ENCODE measurements at places on chromosomes 7 and 10.
A peak's percentile ranks its signal among the peaks of the same experiment; 100 is the strongest.

DNA sequence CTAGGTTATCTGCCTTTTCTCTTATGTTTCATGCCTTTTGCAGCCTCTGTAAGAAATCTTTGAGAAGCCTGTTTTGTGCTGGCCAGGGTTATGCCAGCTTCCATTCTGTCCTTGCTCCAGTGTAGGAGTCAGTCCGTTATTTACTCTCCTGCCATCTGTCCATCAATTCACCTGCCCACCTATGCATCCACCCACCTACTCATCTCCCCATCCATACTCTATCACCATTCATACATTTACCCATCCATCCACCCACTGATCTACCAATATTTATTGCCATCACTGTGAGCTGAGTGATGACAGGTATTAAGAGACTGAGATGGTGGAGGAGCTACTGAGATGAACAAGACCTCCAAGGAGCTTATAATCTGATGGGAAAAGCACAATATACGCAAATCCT, 12.7 kb upstream of the PPIF start:
- DNase-seq, result no peak

DNA sequence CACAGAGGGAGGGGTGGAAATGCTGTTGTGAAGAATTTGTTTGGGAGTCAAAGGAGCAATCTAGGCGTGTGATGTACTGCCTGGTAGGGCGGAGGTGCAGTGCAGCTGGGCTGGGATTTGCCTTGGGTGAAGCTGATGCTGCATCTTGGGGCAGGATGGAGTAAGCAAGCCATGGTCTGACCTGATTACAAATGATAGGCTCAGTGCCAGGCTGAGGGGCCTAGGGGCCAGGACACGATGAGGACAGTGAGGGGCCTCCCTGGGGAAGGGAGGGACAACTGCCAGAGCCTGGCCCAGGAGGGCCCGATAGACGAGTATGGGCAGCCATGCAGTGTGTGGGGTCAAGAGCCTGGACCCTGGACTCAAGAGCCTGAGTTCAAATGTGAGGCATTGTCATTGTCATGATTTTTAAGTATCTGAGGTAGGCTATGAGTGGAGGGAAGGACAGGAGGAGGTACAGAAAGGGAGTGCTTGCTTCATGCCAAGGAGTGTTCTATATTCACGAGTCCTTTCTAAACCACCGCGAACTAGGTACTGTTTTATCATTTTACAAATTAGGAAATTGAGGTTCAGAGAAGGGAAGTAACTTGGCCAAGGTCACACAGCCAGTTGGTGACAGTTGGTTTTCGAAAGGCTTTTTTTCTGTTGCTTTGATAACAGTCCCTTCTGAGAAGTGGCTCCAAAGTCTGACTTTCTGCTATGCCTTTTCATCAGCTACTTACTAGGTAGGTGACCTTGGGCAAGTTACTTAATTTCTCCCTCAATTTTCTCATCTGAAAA, 29.7 kb downstream of the HIF1AN start:
- peak; percentile 44 for DNase-seq

GRCh38 chr7:80681272-80681885, 42.9 kb downstream of the CD36 start:
- no peak for DNase-seq

DNA sequence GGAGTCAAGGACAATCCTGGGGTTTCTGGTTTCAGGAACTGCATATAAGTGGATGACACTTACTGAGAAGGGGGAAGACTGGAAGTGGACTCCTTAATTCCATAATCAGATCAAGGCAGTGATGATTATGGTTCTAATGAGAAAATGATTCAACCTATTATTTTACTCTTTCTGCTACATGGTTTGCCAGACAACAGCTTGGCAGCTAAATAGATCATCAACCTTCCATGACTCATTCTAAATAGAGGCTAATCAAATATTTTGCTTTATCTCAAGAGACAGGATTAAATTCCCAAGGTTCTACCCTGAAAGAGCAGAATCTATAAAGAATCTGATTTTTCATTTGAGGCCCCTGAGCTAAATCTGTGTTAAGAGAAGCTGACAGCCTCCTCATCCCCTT, 46.3 kb downstream of the CNNM1 start:
- DNase-seq, result no peak

- DNase-seq, result no peak
Observed at GRCh38 chr10:117684046-117684610, 141.6 kb downstream of the EMX2 start.

- no peak for DNase-seq
Observed at GRCh38 chr10:126854726-126855495, 50.3 kb upstream of the DOCK1 start.

- no peak for DNase-seq
Observed at GRCh38 chr7:21076054-21076453, 289.4 kb upstream of the SP8 start.

- no peak for DNase-seq
Observed at GRCh38 chr10:102962267-102962666, 44.2 kb downstream of the CNNM2 start.

GRCh38 chr7:142177869-142178268, 66.4 kb downstream of the MGAM2 start:
- DNase-seq, result no peak

GRCh38 chr10:108469940-108470339, 1305.4 kb upstream of the SORCS1 start:
- no peak for DNase-seq

DNA sequence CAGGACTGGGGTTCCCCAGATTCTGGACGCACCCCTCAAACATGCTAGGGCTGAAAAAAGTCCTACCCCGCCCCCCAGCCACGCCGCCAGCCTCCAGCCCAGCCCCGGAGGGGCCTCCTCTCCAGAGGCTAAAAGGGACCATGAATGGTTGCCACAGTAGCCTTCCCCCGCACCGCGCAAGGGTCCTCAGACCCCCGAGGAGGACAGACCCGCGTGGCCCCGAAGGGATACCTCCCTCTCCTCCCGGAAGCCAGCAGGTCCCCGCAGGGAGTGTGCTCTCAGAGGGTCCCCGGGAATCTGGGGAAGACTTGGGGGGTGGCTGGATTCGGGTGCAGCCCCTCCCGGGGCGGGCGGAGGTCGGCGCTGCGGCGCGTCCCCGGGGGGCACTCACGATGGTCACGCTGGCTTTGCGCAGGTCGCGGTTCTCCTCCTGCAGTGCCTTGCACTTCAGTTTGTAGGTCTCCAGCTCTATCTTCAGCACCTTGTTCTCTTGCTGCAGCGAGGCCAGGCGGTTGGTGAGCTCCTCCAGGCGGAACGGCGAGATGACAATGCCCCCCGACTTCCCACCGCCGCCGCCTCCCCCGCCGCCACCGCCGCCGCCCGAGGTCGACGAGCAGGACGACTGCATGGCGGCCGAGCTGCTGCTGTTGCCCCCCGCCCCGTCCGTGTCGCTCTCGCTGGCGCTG, 482 bp downstream of the CCDC6 start:
- no peak for DNase-seq

GRCh38 chr10:331186-331585, 195.9 kb downstream of the ZMYND11 start:
- no peak for DNase-seq

DNA sequence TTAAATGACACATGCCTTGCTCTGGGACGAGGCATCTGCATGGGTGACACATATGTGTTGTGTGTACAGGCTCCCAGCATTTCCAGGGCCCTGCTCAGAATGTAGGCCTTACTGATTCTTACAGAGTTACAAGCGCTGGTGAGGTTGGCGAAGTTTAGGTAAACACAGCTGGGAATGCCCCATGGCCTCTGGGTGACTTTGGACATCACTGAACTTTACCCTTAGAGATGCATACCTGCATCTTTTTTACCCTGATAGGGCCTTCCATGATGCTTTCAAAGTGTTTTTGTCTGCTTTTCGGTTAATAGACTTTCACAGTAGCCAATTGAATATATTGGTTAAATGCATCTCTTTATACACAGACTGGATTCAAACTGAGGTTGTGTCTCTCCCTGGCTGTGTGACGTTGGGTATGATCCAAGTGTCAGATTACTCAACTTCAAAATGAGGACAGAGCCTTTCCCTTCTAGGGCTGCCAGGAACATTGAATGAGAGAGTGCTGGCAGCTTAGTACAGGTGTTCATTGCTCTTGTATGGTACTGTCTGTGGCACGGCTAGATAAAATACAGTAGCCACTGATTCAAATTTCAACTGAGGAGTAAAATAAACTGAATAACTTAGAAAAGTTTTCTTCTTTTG, 29.5 kb downstream of the EGFR start:
- DNase-seq, result no peak

GRCh38 chr10:963655-964054, 24.6 kb upstream of the GTPBP4 start:
- no peak for DNase-seq

DNA sequence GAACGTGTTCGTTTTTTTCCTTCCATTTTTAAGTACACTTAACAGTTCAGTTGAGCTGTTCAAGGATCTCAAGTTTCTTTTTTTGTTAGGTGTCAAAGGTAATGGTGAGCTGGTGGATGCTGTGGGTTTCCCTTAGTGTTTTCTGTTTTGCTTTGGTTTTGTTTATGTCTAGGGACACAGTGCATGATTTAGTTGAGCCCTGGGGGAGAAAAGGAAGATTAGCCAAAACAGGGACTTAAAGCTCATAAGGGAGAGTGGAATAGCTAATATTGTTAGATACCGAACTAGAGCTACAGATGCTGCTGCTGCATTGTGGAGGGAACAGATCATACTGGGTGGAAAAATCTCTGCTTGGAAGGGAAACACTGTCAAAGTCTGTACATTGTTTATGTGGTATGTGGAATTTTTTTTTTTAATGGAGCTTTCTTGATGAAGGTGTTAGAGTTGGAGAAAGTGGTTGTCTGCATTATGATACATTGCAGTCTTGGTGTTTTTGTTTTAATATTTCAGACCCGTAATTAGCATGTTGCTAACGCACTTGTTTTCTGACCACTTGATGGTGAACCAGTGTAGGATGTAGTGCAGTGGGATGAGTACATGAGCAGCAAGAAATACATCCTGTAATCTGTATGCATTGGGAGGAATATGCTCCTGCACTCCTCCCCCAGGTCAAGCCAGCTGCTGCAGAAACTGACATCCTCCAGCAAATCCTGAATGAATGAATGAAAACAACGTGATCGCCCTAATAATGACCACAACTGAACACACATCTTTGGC, 2.1 kb downstream of the GLCCI1 start:
- DNase-seq, result no peak

DNA sequence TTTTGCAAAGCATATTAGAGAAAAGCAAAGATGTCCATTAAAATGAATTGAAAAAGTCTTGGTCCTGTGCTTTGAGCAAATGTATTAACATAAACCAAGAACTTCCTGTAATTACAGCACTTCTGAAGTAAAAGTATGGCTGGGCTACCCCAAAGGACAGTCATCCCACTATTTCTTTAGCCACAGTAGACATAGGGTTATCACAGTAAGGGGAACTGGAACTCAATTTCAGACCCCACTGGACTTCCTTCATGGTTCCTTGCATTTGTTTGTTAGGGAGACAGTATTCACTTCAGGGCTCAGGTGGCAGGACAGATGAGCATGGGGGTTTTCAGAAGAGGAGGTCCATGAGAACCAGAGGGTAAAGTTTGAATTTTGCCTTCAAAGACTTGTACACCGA, 203.1 kb upstream of the PDE1C start:
- no peak for DNase-seq

DNA sequence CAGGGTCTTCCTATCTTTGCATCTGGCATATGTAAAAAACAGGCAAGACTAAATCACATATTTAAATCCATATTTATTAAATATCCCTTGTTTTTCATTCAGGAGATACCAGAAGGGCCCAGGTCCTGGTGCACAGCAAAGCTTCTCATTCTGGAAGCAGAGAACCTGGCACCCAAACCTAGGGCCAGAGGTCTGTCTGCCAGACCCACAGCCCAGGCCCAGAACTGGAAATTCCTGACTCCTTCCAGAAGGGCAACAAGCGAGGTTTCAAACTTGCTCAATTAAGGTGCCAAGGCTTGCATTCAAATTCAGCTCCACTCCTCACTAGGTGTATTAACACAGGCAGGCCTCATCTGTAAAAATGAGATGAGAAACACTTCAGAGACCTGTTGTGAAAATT, 4.2 kb upstream of the MYO1G start:
- no peak for DNase-seq

- DNase-seq, result peak; percentile 68
Observed at GRCh38 chr10:61592581-61592980, 70.1 kb upstream of the CABCOCO1 start.

- DNase-seq, result no peak
Observed at GRCh38 chr7:155166673-155167370, 96.7 kb downstream of the HTR5A start.

DNA sequence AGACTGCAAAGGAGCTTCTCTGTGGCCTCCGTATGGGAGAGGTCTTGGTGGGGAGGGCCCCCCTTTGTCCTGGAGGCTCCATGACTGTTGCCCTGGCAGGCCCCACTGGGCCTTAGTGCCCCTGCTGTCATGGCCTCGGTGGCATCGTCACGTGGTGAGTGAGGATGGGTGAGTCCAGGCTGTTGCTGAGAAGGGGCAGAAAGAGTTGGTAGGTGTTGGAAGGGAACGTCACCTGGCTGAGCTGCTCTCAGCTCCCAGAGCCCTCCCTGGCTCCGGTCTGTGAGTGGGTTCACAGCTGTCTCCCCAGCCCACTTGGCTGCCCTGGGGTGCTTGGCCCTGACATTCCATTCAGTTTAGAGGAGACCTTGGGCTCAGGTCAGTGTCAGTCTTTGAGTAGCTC, 16.1 kb downstream of the SFRP5 start:
- DNase-seq, result no peak

GRCh38 chr7:105219771-105220160, 169.0 kb downstream of the SRPK2 start:
- no peak for DNase-seq

GRCh38 chr7:66267249-66267648, 62.1 kb downstream of the TPST1 start:
- no peak for DNase-seq

GRCh38 chr7:112511451-112512202, 30.8 kb downstream of the LSMEM1 start:
- peak; percentile 17 for DNase-seq

DNA sequence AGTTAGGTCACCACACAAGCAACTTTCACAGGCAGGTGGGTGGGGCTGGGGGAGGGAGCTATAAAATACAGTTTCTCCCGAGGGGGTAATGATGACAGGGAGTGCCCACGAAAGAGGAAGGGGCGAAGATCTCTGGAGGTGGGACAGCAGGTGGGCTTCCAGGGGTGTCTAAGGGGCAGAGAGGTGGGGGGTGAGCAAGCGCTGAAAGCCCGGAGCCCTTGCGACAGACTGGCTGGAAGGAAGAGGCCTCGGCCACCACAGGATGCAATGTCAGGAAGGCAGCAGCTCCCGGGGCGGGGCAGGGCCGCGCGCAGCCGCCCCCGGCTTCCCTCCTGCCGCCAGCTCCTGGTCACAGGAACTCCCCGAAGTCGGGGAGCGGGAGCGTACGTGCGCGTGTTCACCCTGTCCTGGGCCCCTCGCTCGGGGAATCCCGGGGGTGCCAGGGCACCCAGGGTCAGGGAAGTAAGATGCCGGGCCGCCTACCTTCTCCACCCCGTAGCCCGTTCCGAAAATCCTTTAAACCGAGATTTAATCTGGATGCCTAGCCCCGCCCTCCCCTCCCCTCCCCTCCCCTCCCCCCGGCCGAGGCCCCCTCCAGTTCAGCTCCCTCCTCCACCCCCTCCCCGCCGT, 105.2 kb upstream of the PPIF start:
- DNase-seq, result peak; percentile 82

- no peak for DNase-seq
Observed at GRCh38 chr7:713488-714230, 12.8 kb upstream of the DNAAF5 start.

GRCh38 chr10:18397906-18398305, 253.5 kb downstream of the NSUN6 start:
- no peak for DNase-seq
